ENCODE measurements at places on chromosomes 7 and 10.

DNA sequence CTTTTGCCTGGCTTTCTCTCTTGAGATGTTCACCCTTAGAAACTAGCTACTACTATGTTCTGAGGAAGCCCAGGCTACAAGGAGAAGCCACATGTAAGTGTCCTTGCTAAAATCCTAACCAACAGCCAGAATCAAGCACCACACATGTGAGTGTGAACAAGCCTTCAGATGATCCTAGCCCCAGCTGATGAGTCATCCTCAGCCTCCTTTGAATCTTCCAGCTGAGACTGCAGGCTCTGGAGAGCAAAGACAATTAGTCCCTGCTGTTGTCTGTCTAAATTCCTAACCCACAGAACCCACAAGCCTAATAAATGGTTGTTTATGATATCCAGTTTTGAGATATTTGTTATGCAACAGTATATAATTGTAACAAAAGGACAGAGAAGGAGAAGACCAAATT lies 92.8 kb upstream of the TAC1 start:
- no peak for DNase-seq

GRCh38 chr7:111535142-111535870 lies 27.0 kb downstream of the IMMP2L start:
- no peak for DNase-seq

DNA sequence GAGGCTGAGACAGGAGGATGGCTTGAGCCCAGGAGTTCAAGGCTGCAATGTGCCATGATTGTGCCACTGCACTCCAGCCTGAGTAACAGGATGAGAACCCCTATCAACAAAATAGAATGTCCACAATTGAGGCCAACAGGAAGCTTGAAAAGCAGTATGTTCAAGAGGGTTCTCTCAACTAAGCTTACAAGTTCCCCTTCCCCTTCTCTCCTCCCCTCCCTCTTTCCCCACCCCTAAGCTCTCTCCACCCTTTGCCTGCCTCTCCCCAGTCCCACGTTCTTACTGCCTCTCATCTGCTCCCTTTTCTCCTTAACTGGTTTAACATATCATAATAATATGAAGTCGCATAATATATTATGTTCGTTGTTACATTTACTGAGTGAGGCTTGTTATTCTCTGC lies 35.4 kb downstream of the KIAA1549 start:
- DNase-seq: no peak

DNA sequence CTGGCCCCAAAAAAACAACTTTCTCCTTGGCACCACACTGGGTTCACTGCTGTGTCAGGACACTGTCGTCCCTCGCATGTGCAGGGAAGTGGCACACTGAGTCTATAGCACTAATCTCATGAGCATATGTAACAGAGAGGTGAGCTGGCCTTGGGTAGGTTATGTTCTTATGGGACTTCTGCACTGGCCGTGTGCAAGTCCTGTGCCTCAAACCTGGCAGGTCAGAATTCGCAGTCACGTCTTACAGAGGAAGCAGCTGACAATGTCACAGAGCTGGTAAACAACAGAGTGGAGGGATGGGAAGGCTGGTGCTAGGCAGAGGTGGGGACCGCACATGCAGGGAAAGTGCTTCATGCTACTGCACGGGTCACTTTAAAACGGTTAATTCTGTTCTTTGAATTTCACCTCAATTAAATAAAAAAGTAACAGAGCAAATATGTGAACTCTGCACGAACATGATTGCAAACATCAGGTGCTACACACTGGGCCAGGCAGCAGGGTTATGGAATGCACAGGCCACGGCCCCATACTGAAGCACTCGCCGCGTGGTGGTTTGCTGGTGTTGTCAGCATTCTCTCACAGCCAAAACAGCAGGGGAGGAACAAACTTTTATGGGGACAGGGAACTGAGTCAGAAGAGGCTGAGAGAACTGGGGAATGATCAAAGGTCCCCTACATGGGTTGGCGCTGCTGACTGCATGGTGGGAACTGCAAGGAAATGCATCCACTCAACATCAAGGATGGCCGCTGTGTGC lies 54.2 kb downstream of the VOPP1 start:
- DNase-seq: no peak

GRCh38 chr10:50322077-50322476 lies 70.8 kb upstream of the ASAH2 start:
- DNase-seq: no peak

DNA sequence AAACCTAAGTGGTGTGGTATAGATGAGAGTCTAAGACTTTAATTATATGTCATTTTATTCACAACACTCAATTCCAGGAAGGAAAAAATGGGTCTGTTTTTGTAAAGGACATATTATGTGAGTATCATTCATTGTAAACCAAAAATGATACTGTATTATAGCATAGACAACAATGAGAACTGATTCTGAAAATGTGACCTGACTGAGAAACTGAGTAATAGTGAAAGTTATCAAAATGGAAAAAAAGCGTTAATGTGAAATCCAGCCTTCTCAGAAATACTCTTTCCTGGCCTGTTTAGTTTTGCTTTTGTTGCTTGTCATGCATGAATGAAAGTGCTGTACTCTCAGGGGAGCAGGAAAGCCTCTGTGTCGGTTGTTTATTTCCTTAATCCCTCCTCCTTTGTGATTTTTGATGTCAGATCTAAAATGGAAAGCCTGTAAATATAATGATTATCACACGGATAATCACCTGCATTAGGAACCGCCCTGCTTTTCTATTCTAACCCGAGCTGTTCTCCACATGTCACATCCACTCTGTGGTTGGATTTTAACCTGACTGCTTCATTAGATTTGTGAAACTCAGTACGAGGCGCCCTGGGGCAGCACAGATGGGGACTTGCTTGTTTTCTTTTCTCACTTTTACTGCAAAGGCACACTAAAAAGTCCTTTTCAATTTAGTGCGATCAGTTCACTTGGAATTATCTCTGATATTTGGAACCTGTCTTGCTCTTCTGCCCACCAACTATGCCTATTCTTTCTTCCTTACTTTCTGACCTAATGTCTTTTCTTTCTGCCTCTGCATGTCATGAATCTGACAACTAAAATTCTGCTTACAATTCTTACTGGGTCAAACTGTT lies 240.9 kb upstream of the KAT6B start:
- no peak for DNase-seq

GRCh38 chr7:151721694-151722093 lies 155.2 kb downstream of the PRKAG2 start:
- DNase-seq: no peak

DNA sequence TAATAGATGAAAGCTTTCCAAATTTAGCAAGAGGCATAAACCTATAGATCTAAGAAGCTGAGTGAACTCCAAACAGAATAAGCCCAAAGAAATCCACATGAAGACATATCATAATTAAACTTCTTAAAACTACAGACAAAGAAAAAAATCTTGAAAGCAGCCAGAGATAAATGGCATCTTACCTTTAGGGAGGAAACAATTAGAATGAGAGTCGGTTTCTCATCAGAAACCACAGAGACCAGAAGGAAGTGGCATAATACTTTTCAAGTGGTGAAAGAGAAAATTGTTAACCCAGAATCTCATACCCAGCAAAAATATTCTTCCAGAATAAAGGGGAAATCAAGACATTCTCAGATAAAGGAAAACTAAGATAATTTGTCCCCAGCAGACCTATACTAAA lies 98.9 kb upstream of the NANOS1 start:
- no peak for DNase-seq

DNA sequence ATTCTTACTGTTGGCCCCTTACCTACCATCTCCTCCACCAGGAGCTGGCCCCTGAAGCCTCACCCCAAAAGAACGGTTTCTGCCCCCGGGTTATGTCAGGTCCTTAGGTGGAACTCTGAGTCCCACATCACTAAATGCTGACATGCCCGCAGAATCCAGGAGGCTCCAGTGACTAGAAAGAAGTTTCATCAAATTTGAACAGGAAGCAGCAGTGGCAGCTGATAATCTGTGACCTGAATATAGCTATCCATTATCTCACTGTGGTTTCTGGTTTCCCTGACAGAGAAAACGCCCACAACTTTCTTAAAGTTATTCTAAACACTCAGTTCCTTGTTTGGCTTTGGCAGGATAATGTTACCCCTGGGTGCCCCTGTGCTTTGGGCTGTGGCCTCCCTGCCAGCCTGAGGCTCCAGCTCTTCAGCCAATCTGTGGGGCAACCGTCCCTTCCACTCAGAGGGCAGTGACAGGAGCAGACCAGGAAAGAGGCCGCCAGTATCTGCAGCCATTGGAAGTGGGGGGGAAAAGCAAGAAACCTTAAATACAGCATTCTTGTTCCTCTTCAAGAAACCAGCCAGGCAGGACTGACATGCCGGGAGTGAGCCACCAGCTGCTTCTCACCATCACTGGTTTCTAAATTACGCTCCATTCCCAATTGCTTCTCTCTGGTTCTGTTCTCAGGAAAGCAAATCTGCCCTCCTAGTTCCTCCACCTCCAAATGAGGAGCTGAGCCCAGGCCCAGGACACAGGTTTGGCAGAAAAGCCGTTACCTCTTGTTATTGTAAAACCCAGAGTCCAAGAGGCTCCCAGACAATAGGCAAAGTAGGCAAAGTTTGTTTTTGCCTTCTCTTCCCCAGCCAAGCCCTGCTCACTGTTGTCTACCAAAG lies 41.2 kb upstream of the VCL start:
- no peak for DNase-seq

GRCh38 chr7:157596471-157596870 lies 259.7 kb downstream of the DNAJB6 start:
- DNase-seq: no peak

GRCh38 chr10:112896273-112896672 lies 53.8 kb upstream of the TCF7L2 start:
- no peak for DNase-seq

DNA sequence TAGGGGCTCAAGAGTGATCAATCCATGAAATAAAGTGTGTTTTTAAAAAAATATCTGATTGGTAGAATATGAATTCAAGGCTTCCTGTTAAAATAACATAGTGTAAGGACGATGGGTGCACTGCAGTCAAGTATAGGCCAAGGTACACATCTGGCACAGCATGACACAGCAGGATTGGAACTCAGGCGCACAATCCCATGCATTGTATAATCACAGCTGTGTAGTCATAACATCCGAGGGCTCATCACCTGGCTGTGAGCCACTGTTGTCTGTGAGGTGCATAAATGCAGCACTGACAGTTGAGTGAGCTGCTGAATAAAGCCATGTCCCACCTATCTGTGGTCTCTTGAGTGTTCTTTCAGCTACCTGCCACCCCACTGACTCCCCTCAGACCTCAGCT lies 142.3 kb upstream of the HPS1 start:
- DNase-seq: no peak

DNA sequence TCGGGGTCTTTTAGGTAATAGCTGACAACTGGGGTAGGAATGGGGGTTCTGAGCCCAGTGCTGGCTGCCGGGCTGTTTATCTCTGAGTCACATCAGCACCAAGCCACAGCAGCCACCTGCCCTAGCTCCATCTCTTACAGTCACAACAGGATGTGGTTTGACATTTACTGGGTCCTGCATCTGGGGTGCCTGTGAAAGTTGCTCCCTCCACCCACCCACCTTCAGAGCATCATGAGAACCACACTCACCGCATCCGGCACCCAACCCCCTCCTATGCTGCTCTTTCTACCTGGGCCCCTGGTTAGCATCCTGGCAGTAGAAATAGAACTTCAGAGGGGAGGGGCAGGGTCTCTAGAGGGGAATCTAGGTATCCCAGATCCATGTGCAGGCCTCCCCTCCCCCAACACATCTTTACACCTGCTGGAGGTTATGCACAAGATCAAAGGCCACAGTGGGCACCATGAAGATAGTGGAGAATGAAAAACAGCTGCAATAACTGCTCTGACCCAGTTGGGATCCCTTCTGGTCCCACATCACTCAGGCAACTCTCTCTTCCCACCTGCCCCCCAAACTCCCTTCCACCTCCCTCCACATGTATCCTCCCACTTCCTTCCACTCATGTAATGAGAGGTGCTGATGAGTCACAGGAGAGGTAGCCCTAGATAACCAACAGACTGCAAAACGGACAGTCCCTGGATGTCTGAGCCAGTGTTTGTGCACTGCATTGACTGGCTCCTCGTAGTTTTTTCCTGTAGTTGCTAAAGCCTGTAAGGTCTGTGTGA lies 38.2 kb downstream of the PRSS2 start:
- DNase-seq: no peak

- peak; percentile 29 for DNase-seq
These were observed 99.8 kb upstream of the AGBL3 start for GRCh38 chr7:134886353-134887057.

DNA sequence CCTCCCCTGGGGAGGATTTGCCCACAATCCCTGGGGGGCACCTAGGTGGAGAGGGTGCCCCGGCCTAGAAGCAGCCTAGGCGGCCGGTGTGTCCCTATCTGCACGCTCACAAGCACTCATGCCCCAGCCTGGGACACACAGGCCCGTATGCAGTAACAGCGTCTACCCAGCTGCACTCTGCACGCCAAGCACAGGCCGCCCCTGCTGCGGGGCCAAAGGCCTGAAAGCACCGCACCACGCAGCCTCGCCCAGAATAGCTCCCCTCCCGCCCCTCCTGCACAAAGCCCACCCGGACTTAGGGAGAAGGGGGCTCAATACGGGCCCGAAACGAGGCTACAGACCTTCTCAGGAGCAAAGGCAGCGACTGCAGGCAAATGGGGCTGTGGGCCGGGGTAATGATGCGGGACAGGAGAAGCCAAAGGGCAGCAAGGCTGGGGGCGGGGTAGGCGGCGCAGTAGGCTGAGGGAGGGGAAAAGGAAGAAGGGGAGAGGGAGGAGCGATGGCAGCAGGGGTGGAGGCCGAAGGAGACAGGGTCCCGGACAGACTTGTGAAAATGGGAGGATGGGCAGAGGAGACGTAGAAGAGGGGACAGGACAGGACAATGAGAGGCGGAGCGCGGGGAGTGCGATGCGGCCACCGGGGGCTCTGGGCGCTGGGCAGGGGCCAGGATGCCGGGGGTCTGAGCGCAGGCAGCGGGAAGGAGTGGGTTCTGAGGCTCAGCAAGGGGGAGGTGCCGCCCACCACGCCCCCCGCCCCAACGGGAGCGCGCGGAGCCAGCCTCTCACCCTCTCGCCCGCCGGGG lies 544 bp downstream of the GPRIN2 start:
- no peak for DNase-seq

DNA sequence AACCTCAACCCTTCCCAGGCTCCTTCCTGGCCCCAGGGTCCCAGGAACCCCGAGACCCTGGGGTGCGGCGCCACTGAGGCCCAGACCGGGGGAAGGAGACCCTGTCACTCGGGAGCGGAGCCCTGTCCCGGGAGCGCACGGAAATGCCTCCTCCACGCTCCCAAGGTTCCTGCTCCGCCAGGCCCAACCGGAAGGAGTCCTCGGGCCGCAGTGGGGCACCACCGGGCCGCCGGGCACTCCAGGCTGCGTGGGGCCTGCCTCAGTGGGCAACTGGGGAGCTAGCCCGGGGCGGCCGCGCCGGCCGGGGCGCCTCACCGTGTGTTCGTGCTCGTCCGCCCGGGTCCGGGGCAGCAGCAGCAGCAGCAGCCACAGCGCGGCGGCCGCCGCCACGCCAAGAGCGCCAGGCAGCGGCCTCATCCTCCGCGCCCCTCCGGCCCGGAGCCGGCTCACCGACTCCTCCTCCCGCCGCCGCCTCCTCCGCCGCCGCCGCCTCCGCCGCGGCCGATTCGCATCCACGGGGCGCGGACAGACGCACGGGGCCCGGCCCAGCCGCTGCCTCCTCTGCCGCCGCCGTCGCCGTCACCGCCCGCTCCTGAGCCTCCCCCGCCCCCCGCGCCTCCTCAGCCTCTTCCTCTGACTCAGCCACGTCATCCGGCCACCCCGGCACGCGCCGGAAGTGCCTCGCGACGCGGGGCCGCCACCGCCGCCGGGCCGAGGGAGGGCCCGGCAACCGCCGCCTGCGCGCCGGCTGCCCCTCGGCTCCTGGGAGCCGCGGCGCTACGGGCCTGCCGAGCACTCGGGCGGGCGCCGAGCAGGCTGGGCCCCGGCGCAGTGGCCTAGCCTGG lies at the start of gene TM9SF3:
TM9SF3 (minus strand) TSS at position 594 of the 845 bp plus-strand sequence; CDS start at position 417, 177 bp downstream.
- DNase-seq: peak; percentile 66

GRCh38 chr10:63583909-63584724 lies 62.9 kb downstream of the REEP3 start:
- no peak for DNase-seq

Data from urinary bladder (tissue), 4 donors.